Fibroblast of skin of right biceps (primary cell): ENCODE measurements at places on chromosomes 6 and 20.

DNA sequence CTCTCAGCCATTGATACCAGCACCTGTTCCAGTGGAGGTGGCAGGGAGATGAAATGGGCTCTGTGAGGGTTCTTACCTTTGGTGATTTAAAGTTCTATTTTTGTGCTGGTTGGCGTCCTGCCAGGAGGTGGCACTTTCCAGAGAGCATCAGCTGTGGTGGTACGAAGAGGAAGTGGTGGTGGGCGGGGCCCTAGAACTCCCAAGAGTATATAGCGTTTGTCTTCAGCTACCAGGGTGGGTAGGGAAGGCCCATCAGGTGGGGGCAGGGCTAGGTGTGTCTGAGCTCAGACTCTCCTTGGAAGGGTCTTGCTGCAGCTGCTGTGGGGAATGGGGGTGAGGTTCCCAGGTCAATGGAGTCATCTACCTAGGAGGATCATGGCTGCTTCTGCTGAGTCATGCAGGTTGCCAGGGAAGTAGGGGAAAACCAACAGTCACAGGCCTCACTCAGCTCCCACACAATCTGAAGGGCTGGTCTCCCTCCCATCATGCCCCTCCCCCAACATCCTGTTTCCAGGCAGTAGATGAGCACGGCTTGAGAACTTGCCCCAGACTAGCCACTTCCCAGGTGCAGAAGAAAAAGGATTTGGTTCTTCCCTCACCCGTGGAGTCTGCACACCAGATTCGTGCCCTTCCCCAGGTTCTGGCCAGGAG is 46.6 kb downstream of the MOXD1 start:
- peak; percentile 49 for DNase-seq

DNA sequence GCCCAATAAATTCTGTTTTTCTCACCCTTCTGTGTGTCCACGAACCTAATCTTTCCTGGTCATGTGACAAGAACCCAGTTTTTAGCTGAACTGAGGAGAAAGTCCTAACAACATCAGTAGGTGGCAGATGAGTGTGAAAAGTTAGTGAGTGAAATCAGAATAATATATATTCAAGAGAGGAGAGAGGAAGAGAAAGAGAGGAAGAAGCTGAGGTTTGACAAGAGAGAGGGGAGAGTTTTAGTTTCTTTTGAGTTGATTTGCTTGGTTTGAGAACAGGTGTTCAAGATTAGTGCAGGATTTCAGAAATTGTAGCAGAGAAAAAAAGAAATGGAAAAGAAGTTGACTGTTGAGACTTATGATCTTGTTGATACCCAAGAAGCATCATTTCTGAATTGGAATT is 930.5 kb upstream of the FLRT3 start:
- DNase-seq: no peak

DNA sequence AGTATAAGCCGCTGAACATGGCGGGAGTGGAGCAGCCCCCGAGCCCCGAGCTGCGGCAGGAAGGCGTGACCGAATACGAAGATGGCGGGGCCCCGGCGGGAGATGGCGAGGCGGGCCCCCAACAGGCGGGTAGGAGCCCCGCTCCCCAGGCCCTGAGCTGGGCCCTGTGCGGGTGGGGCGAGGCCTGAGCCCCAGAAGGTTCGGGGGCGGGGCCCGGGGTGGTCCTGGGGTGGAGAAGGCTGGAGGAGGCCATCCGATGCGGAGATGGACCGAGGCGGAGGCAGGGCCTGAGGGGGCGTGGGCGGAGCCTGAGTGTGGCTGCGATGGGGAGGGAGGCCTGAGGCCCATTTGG is 7.1 kb downstream of the L3MBTL1 start:
- no peak for DNase-seq

GRCh38 chr6:20870021-20870420 is 335.8 kb downstream of the CDKAL1 start:
- DNase-seq: no peak
